ENCODE measurements at places on chromosomes 12 and 14. TPM values are rescaled to one million over a fixed set of nuclear protein-coding genes. Genes with fewer than 3 reads are reported as not detected.

MMP17 gene
- 5.4 TPM for total RNA-seq

REP15 gene
- total RNA-seq = 0.86 TPM

ALDH6A1 gene
- total RNA-seq = 22.4 TPM

ABCB9 gene
- total RNA-seq = 3.2 TPM

RPL10L gene
- total RNA-seq = not detected

KITLG gene
- total RNA-seq = 4.8 TPM

C3AR1 gene
- total RNA-seq = not detected

LRCOL1 gene
- not detected for total RNA-seq

KIF5A gene
- total RNA-seq = 0.56 TPM

RPGRIP1 gene
- total RNA-seq = not detected

PAH gene
- not detected for total RNA-seq

DIO2 gene
- total RNA-seq = 0.26 TPM

CACNB3 gene
- total RNA-seq = 6.9 TPM

IRAK3 gene
- not detected for total RNA-seq

ZNF385A gene
- total RNA-seq = 8.3 TPM

CLECL1 gene
- total RNA-seq = not detected

CPM gene
- total RNA-seq = 1.7 TPM

LRP1 gene
- 25.3 TPM for total RNA-seq

OR6C2 gene
- total RNA-seq = not detected

CLEC6A gene
- total RNA-seq = not detected

CLSTN3 gene
- 40.2 TPM for total RNA-seq

RGS6 gene
- not detected for total RNA-seq

Measured in MCF 10A (cell line).